RWPE1 (cell line): ENCODE measurements at places on chromosomes 4 and X.

GRCh38 chrX:48961585-48962091 lies 4.2 kb upstream of the OTUD5 start:
- no peak for DNase-seq

DNA sequence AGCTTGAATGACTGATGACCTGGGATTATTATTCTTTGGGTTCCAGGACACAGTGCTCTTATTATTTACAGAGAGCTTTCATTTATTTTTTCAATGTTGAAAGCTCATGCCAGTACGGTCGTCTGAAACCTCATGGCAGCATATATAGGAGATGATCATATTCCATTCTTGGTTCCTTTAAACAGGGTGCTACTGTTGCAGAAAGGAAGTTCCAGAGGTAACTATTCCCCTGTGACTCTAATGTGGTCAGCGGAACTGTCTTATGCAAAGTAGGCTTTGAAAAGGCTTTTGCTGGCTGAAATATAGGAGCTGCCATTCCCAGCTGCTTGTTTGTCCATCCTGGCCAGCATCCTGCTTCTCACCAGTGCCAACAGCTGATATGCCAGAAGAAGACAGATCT lies 208.3 kb upstream of the LEF1 start:
- DNase-seq: no peak

GRCh38 chr4:83297548-83298260 lies 13.1 kb upstream of the COQ2 start:
- DNase-seq: no peak

- no peak for DNase-seq
Measured at GRCh38 chrX:24658421-24658820, 11.3 kb upstream of the PCYT1B start.

DNA sequence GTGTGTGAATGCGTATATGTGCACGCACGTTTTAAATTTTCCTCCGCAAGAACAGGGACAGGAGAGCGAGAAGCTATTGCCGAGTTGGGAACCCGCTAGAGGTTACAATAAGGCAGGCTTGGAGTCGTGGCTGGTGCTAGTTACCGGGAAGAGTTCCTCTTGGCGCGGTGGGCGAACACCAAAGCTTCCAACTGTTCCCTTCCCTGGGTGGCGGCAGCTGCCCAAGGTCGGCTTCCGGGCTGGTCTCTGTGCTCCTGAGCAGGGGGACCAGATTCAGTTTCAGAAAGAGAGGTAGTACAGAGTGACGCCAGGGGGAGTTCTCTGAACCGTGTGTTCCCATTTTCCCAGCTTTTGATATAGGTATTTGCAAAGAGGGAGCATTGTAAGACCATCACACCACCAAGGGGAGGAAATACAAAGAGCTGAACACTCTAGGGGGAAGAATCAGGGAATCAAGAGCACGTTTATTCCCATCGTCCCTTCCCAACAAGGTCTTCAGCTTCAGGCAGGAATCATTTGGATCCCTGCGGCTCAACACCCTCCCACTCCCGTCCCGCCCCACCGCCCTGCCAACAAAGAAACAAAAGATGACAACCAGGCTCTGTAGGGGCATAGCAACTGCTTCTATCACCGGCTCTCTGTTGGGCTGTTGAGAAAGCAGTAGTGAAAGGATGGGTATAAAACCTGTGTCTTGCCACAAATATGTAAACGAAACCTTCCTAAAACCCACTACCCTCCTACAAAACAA lies 113.6 kb upstream of the TEX13C start:
- no peak for DNase-seq

DNA sequence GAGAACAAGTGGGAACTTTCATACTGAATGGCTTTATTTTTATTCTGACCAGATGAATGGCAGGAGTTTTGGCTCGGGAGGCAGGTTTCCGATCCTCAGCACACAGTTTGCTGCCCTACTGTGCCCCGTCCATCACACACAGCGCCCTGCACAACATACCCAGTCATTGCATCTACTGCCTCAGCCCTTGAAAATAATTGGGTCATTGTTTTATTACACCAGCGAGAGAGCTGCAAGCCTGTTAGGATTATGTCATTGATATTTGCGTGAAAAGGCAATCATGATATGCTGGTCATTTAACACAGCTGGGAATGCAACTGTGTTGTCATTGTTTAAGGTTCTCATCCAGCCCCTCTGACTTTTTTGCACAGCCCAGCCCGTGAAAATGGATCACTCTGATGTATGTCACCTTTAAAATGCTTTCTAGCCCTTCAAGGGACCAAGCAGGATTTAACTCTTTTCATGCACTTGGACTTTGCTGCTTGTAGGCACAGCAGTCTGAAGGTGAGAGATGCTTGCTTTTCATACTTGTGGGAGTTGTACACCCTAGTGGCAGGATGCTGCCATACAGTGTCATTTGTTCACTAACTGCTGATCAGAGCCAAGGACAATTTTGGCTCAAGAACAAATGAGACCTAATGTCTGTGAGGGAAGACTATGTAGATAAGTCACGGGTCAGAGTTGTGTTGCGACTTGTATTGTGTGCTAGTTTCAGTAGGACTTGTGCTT lies 62.3 kb downstream of the RTL9 start:
- no peak for DNase-seq

GRCh38 chrX:153644356-153645125 lies 2.5 kb upstream of the DUSP9 start:
- no peak for DNase-seq
